Ovary (tissue), 10 donors: ENCODE measurements at places on chromosomes 4 and X.

DNA sequence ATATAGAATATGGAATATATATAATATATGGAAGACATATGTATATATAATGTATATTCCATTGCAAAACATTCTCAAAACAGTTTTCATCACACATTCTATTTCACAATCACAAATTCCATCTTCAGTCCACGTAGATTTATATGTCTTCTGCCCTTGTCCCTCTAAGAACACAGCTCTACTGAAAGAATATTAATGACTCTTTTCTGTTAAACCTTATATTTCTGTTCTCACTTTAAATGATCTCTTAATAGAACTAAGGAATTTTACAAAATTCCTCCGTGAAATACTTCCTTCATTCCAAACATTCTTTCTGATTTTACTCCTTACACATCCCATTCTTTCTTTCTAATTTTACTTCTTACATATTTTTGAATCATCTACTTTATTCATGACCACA, 1043.1 kb upstream of the PABPC4L start:
- no peak for DNase-seq

DNA sequence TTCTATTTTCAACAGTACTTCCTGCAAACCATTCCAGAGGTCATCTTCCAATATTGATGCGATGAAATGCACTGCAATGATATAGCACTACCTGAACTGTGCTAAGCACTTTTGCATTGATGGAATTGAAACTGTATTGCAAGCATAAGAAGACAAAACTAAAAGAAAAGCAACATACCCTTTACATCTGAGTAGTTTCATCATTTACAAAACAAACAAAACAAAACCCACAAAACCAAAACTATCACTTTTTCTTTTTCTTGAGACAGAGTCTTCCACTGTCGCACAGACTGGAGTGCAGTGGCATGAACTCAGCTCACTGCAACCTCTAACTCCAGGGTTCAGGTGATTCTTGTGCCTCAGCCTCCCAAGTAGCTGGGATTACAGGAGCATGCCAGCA, 120.1 kb upstream of the NAP1L5 start:
- DNase-seq: no peak

DNA sequence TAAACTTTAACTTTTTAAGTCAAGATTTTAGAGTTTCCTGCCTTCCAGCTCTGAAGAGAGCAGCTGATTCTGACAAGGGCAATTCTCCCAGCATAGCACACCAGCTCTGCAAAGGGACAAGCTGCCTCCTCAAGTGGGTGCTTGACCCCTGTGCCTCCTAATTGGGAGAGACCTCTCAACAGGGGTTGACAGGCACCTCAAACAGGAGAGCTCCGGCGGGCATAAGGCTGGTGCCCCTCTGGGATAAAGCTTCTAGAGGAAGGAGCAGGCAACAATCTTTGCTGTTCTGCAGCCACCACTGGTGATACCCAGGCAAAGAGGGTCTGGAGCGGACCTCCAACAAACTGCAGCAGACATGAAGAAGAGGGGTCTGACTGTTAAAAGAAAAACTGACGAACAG, 872.9 kb upstream of the PCDH10 start:
- DNase-seq: no peak

- DNase-seq: no peak
Observed at GRCh38 chr4:77581724-77582123, 23.9 kb upstream of the CXCL13 start.

- DNase-seq: no peak
Observed at GRCh38 chr4:7634661-7635251, 200.0 kb upstream of the PSAPL1 start.
